Fibroblast of skin of back (primary cell): ENCODE measurements at places on chromosomes 7 and 10.
A peak's percentile ranks its signal among the peaks of the same experiment; 100 is the strongest.

DNA sequence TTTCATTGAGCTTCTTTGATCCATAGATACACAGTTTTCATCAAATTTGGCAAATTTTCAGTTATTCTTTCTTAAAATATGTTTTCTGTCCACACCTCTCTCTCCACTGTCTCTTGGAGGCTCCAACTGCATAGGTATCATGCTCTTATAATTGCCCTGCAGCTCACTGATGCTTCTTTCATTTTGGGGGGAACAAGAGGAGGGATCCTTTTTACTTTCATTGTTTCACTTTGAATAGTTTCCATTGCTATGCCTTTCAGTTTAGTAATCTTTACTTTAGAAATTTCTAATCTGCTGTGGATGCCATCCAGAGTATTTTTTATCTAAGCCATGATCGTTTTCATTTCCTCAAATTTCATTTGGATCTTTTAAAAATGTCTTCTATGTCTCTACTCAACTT, 32.9 kb downstream of the KBTBD2 start:
- no peak for DNase-seq

GRCh38 chr7:22499044-22499443, 944 bp downstream of the STEAP1B start:
- DNase-seq: peak; percentile 27

DNA sequence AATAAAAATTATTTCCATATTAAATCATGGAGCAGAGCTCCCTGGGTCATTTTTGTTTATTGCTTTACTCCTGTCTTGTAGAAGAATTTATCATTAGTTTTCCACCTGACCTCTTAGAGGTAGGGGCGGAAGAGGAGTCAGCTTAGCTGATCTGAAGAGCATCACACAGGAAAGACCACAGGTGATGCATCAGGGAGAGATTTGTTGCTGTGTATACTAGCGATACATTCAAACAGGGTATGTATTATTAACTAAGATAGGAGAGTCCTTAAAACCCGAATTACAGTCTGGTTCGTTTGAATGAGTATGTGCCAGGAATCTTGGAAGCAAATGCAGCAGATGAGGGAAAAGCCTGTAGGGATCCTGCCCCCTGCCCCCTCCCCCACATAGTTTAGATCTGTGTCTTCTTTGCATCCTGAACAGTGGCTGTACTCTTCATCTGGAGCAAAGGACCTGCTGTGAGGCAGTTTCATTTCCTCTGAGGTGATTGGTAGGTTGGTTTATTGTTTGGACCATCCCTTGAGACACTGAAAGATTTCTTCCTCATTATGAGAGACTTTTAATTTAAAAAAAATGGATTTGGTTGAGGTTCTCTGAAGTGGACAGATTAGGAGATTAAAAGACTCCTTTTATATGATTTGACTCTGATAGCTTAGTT, 177.0 kb downstream of the SND1 start:
- DNase-seq: no peak

DNA sequence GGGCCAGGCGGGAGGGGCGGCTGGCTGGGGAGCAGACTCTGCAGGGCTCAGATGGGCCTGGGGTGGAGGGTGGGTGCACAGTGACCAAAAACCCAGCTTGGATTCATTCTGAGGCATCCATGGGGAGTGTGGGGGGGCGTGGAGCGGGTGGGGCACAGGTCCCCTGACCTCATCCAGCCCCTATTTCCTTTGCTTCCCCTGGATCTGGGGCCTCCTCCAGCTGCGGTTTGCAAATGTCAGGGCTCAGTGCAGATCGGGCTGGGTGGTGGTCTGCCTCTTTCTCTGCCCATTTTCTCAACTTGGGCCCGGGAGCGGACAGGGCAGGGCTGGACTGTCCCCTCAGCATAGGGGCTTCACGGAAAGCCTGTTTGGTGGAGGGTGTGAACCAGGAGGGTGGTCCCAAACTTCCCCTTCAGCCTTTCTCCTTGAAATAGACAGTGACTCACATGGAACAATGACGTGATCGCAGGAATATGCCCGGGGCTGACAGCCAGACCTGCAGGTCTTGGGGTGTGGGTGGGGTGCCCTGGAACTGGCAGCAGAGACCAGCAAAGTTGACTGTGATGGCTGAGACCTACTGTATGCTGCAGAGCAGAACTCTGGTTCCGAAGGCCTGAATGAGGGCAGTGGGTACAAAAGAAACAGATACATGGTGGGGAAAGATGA, 72.9 kb upstream of the PODXL start:
- peak; percentile 79 for DNase-seq

- DNase-seq: no peak
Observed at GRCh38 chr10:101840102-101840684, 3.4 kb downstream of the KCNIP2 start.

DNA sequence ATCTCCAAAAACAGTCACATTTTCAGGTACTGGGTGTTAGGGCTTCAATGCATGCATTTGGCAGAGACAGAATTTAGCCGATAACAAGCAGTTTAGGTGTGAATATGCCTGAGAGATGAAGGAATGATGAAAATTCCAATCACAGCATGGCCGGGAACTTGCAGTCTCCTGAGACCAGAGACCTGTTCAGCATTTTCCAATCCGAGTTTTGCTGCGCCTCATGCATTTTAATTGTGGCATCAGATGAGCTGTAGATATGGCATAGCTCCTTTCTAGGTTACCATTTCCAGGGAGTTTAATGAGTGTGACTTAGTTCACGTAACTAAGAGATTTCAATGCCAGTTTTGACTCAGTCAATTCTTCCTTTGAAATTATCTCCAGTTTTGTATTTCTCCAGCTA, 14.5 kb upstream of the C1QL3 start:
- no peak for DNase-seq

DNA sequence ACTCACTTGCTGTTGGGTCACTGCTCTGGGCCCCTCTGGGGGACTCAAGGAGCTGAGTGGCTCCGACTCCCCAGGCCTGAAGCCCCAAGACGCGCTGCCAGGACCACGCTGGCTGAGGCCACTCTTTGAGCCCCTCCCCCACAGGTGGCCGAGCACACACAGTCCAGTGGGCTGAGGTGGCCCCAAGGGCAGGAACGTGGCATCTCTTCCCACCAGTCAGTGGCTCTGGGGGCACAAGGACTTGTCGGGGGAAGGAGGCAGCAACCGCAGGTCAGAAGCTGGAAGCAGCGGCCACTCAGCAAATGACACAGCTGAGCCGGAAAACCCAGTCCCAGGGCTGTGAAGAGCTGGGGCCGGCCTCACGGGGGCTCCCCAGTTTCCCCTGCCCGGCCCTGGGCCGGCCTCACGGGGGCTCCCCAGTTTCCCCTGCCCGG, 24.1 kb downstream of the GRIFIN start:
- no peak for DNase-seq
